ENCODE measurements at places on chromosomes 7 and 10. TPM values are rescaled to one million over a fixed set of nuclear protein-coding genes. Genes with fewer than 3 reads are reported as not detected.

The NPTX2 gene
- total RNA-seq = not detected

The LRRC17 gene
- 0.47 TPM for total RNA-seq

The KLF14 gene
- total RNA-seq = 0.93 TPM

The NPY4R2 gene
- total RNA-seq = not detected

The ZNF365 gene
- total RNA-seq = 1.8 TPM

The FOXI2 gene
- not detected for total RNA-seq

The NOS3 gene
- 35.8 TPM for total RNA-seq

The SOSTDC1 gene
- total RNA-seq = 0.20 TPM

The ZNF853 gene
- total RNA-seq = 0.05 TPM

The ZNF746 gene
- 18.7 TPM for total RNA-seq

The GNAT3 gene
- not detected for total RNA-seq

The WEE2 gene
- total RNA-seq = not detected

The FOXP2 gene
- total RNA-seq = 2.5 TPM

The TWIST1 gene
- total RNA-seq = 0.86 TPM

The LIPK gene
- total RNA-seq = not detected

The NEUROG3 gene
- not detected for total RNA-seq

The CDC14C gene
- total RNA-seq = not detected

The NUDT13 gene
- 1.2 TPM for total RNA-seq

The CEP55 gene
- 63.7 TPM for total RNA-seq

The ADRB1 gene
- total RNA-seq = 0.89 TPM

The C10orf143 gene
- total RNA-seq = 0.66 TPM

The VGF gene
- total RNA-seq = 43.2 TPM

The ITPRIP gene
- 12.0 TPM for total RNA-seq

The GIMAP1 gene
- total RNA-seq = 0.10 TPM

The RPEL1 gene
- 0.10 TPM for total RNA-seq

The C10orf53 gene
- not detected for total RNA-seq

The VWA2 gene
- not detected for total RNA-seq

The FAM24A gene
- not detected for total RNA-seq

The CHRM2 gene
- total RNA-seq = not detected

The ASIC3 gene
- 4.4 TPM for total RNA-seq

The MYOF gene
- total RNA-seq = 250 TPM

The NODAL gene
- total RNA-seq = 0.30 TPM

The SCART1 gene
- total RNA-seq = 3.7 TPM

The PRKG1 gene
- total RNA-seq = 1.4 TPM

The RAB19 gene
- 2.6 TPM for total RNA-seq

The PCBD1 gene
- 163 TPM for total RNA-seq

The CPEB3 gene
- total RNA-seq = 3.0 TPM
